ENCODE measurements at places on chromosomes 11 and 22.
A peak's percentile ranks its signal among the peaks of the same experiment; 100 is the strongest.

DNA sequence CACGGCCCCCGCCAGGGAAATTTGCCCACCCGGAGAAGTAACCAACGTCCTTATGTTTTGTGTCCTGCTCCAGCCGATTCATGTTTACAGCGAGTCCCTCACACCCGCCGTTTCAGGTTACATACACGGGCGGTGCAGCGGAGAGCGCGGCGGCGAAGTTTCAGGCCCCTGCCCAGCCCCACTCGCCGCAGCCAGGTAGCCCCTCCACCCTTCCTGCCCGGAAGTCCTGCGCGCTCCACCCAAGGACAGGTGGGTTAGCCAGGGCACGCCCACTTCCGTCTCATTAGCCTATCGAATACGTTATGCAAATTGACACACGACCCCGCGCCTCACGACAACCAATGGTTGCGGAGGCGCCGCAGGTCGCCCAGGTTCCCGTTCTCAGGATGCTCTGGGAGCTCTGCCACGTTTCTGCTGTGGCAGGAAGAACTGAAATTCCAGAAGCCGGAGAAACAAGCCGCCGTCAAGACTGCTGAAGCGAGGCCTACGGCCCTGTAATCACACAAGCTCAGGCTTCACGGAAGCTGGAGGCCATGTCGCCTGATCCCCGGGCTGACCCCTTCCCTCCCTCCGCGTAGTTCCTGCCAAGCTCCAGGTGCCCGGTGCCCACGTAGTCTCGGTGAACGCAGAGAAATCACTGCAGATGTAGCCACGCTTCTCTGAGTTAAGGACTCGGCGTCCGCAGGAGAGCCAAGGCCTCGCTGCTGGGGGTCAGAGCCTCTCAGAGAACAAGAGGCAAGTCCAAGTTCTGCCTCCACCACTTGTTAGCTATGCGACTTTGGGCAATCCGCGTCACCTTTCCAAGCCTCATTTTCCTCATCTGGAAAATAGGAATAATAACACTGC, 22.4 kb upstream of the MYH9 start:
- no peak for DNase-seq

DNA sequence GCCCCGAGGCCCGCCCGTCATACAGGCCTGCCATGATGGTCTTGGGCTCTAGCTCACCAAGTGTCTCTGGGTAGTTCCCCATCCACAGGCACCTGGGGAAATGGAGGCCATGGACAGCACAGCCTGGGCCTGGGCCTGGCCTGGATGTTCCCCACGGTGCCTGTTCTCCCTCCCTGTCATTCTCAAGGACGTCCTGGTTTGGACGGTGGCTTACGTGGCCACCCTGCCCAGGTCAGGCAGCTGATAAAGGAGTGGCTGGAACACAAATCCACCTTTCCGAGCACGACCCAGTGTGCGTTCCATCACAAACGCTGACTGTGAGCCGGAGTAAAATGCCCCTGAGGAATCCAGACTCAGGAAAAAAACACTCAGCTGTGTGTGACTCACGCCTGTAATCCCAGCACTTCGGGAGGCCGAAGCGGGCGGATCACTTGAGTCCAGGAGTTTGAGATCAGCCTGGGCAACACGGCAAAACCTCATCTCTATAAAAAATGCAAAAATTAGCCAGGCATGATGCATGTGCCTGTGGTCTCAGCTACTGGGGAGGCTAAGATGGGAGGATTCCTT, 41.2 kb upstream of the TESMIN start:
- DNase-seq, result no peak

DNA sequence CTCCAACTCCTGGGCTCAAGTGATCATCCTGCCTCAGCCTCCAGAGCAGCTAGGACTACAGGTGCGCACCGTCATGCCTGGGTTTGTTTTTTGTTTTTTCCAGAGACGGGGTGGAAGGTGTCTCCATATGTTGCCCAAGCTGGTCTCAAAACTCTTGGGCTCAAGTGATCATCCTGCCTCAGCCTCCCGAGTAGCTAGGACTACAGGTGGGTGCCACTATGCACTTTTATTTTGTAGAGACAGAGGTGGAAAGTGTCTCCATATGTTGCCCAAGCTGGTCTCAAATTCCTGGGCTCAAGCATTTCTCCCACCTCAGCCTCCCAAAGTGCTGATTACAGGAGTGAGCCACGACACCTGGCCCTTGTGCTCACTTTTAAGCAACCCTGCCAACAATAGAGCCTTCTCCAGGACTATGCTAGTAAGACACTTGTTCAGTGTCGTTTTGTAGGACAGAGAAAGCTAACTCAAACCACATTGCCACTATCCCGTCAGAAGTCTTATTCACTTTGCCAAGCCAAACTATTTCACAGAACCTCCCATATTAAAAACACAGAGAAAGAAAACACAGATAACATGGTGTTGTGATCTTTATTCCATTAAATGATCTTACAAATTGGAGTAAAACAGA, 9.4 kb upstream of the PLAAT3 start:
- DNase-seq, result no peak

- no peak for DNase-seq
Measured at GRCh38 chr22:35033635-35034296, 32.2 kb upstream of the ISX start.

GRCh38 chr11:69295995-69296889, 2.3 kb downstream of the MYEOV start:
- peak; percentile 65 for DNase-seq

- DNase-seq, result no peak
Measured at GRCh38 chr11:114478001-114478410, 38.7 kb downstream of the REXO2 start.

DNA sequence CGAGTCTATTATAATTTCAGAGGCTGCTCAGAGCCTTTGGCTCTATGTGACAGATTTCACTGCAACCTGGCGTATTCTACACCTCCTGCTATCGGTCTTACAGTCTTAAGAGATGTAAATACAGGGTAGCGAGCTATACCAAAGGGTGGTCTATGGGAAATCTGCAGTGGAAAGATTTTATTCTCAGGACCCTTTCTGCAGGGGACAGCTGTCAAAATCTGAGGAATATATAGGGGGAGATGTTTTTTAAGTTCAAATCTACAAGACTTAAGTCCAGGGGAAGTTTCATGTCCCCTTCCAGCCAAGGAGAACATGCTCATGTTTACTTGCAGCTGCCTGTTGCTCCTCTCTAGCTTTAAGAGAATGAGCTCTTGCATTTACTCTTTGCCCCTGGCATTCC, 62.7 kb downstream of the MICAL2 start:
- DNase-seq, result no peak

- DNase-seq, result no peak
Measured at GRCh38 chr11:94639901-94640721, 72.9 kb downstream of the PIWIL4 start.

GRCh38 chr22:43670513-43670912, 141.6 kb downstream of the EFCAB6 start:
- no peak for DNase-seq

GRCh38 chr11:10537600-10537999, 3.4 kb downstream of the RNF141 start:
- no peak for DNase-seq
